EL (cell line): ENCODE measurements at places on chromosomes 13 and 19.

- DNase-seq: no peak
These were observed 557.2 kb downstream of the KCTD12 start for GRCh38 chr13:76329004-76329403.

DNA sequence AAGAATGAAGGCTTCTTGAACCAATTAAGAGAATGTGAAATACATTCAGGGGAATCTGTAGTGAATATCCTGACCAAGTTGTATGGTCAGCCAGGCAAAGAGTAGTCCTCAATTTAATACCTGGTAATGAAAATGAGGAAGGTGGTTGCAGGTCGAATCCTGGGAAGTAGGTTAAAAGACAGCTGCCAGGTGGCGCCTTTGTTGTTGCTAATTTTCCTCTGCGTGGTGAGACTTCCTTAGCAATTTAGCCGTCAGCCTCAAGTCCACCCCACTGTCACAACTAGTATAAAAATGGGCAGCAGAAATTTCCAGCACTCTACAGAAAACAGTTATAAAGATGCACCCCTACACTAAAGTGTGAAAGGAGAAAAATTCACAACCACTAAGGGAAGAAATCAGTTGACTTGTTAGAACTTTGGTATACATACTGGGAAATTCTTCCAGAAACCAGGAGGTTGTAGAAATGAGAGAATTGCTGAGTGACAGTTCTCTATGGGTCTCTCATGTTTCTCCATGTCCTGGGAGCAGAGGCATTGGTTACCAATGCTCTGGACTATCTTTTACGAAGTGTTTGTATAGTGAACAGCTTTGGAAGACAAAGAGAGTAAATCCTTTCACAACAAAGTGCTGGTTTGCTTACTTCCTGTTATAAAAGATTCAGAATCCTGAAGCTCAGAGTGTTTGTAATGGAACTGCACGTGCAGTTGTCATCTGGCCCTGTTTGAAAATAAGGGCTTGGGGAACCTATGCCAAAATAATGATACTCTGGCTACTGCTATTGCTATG is 235.9 kb downstream of the NHLRC3 start:
- DNase-seq: no peak

DNA sequence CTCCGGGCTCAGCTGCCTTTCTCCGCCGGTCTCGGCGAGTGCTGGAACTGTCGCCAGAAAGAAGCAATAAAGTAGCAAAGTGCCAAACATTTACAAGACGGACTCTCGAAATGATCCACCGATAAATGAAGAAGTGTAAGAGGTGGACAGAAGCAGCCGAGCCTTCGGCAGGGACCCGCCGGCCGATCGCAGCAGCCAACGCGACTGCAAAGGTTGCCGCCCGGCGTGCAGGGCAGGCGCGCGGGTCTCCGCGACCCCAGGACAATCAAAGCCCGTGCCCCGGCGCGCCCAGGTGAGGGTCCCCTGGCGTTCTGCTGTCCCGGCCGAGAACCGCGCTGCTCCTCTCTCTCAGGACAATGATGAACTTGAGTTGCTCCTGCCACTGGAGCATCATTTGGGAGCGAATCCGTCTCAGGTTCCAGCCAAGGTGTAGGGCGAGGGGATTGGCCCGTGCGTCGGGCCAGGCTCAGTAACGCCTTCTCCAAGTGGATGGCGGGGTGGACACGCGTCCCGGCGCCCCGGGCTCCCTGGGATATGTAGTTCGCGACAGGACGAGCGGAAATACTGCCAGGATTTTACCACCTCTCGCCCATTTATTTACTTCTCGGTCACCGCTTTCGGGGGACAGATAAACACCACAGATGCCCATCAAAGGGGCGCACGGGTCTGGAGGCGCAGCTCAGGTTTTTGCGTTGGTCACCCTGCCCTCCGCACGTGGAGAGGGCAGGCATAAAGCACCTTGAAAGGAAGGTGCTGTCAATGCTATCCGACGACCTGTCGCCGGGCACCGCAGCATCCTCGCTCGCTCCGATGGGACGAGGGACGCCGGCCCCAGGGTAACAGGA is at the start of the genes BIVM and POGLUT2:
BIVM (plus strand) TSS at position 539 of the 845 bp plus-strand sequence. CDS start 8,149 bp downstream, outside the sequence.
POGLUT2 (minus strand) TSS at position 396 of the 845 bp plus-strand sequence; CDS start at position 90, 306 bp downstream.
- peak; percentile 92 for DNase-seq

GRCh38 chr19:7153022-7153421 is 83.5 kb downstream of the ZNF557 start:
- DNase-seq: no peak

DNA sequence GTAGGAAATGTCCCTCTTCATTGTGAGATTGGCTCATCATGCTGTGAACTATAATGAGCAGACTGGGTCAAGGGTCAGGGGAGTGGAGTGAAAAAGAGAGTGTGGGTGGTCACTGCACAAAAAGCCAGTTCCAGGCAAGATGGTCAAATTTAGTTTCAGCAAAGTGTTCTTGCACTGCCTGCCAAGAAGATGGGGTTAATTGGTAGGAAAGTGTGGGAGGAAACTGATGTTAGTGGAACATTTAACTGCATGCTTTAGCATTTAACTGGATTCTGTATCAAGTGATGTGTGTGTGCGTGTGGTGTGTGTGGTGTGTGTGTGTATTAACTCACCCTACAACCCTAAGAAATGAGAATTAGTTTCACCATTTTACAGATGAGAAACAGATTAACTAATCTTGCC is 131.6 kb downstream of the COG6 start:
- no peak for DNase-seq

- peak; percentile 28 for DNase-seq
These were observed at the start of gene SLC17A7 for GRCh38 chr19:49441210-49441959. Gene SLC17A7, minus strand, starts transcription at chr19:49441527. Its CDS starts 148 bp downstream, at chr19:49441379.

DNA sequence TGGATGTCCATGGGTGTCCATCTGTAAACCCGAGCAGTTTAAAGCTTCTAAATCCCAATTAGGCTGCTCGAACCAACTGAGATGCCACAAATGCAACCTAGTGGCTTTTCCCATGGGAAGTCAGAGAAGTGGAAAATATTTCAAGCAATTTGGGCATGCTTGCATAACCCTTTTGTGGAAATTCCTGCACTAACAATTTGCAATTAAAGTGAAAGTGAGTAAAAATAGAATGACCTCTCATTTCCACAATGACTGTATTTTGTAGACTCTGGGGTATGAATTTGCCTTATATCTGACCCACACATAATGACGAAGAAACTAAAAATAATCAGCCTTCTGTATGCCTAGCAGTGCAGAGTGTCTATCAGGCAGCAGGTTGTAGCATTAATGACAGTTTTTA is 91.8 kb upstream of the TSC22D1 start:
- DNase-seq: peak; percentile 56

GRCh38 chr19:27676877-27677276 is 1536.1 kb downstream of the UQCRFS1 start:
- no peak for DNase-seq

DNA sequence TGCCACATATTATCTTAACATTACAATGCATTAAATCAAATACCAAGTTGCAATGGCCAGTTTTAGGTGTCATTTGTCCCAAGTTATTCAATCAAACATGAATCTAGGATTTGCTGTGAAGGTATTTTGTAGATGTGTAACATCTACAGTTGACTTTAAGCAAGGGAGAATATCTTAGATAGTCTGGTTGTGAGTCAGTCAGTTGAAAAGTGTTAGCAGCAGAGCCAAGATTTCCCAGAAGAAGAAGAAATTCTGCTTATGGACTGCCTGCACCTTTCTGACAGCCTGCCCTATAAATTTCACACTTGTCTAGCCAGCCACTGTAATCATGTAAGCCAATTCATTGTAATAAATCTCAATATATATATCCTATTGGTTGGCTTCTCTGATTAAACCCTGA is 41.3 kb upstream of the INTS6 start:
- DNase-seq: peak; percentile 47

DNA sequence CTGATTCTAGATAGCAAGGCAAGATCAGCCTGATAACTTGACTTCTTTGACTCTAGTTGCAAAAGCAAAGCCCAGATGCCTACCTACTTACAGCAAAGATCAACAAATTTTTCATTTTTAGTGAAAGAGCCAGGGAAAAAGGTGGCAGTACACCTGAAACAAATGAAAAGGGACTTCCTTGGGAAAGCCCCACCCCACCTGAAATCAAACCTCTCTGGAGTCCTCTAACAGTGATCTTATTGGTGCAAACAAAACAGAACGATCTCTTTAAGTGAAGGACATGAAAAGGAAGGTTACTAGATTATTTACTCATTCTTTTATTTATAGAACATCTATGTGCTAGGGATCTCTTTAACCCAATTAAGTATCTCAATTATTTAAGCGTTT is 507 bp upstream of the LCP1 start:
- DNase-seq: no peak

GRCh38 chr19:11204943-11205349 is 7.6 kb upstream of the KANK2 start:
- DNase-seq: peak; percentile 37

- no peak for DNase-seq
These were observed 277.8 kb downstream of the ABCC4 start for GRCh38 chr13:95023405-95023804.

- DNase-seq: peak; percentile 27
These were observed 22.0 kb downstream of the BLOC1S3 start for GRCh38 chr19:45200568-45200967.

DNA sequence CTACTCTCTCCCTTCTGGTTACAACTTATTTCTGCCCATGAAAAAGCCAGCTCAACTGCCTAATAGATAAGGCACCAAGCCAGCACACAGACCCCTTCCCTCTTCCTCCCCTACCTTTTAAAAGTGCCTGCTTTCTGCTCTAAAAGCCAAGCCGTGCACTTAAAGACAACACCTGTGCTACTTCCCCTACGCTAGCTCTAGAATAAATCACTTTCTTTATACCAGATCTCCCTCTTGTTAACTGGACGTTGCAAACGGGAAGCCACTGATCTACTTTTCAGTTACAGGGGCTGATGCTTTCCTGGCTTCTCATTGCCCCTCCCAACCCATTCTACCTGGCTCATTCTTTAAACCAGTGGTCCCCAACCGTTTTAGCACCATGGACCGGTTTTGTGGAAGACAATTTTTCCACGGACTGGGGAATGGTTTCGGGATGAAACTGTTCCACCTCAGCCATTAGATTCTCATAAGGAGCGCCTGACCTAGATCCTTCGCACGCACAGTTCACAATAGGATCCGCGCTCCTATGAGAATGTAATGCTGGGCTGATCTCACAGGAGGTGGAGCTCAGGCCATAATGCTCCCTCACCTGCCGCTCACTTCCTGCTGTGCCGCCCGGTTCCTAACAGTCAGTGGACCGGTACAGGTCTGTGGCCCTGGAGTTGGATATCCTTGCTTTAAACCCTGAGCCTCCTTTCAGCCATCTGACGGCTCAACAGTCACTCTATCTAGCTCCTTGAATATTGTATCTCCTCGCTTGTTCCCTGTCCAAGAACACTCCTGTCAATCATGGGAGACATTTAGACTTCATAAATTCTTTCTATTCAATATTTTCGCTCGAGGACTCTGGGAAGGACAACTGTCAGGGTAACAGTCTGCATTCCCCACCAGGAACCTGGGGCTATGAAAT is 841 bp upstream of the ZNF223 start:
- DNase-seq: peak; percentile 6

DNA sequence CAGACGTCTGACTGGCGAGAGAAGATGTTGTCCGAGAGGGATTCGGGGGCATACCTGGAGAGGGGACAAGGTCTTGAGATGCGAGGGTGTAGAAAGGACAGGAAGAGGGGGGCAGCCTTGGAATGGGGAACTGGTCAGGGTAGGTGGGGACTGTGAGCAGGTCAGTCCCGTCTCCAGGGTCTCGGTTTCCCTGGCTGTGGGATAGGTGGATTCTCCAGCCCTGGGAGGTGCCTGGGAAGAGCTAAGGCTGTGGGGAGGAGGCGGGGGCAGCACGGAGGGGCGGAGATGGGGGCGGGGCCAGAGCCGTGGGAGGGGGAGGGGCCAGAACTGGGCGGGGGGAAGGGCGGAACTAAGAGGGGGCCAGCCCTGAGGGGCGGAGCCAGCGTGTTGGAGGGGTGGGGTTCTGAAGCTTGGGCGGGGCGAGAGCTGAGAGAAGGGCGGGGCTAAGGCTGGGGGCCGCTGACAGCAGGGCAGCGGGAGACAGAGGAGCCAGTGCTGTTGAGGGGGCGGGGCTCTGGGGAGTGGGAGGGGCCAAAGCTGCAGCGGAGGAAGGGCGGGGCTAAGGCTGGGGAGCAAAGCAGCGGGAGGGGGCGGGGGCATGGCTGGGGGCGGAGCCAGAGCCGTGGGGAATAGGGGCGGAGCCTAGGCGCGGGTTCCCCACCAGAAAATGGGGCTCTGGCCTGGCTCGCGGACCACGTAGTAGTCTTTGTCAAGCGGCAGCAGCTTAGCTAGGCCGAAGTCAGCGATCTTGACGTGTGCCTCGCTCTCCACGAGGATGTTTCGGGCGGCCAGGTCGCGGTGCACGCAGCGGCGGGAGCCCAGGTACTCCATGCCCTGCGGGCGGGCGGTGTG is 9.5 kb upstream of the INSL3 start:
- DNase-seq: peak; percentile 34

DNA sequence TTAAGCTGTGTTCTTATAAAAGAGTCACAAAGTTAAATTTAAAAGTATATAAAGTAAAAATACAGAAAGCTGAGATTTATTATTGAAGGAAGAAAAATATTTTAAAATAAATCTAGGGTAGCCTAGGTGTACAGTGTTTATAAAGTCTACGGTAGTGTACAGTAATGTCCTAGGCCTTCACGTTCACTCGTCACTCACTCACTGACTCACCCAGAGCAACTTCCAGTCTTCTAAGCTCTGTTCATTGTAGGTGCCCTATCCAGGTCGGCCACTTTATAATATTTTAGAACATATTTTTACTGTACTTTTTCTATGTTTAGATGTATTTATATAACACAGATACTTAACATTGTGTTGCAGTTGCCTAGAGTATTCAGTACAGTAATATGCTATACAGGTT is 47.4 kb downstream of the NDFIP2 start:
- no peak for DNase-seq

- DNase-seq: no peak
These were observed 9.9 kb downstream of the TNFRSF19 start for GRCh38 chr13:23579896-23580683.

DNA sequence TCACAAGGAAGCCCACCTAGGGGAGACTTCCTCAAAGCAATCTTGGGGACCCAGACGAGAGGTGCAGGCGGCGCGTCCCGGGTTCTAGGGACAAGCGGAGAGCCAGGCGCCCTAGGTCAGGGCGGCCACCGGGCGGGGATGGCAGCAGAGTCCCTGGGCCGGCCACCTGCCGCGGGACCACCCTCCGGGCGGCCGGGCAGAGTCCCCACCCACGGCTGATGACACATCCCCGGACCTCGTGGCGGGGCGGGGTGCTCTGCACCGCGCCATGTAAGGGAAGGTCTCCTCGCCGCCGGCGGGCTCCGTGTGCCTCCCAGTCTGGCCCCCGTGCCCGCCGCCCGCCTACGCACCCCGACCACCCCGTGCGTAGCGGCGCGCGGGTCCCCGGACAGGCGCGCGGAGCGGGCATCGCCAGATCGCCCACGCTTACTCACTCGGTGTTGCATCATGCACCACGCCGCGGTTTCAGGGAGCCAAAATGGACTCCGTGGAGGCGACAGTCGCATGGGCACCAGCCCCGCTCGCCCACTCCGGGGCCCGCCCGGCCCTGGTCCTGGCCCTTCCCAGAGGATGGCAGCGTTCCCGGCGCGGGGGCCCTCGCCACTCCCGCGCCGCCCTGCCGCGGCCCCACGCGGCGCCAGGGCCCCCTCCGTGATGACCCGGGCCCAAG is 643 bp downstream of the SLC7A1 start:
- DNase-seq: peak; percentile 67

- DNase-seq: no peak
These were observed 705.5 kb upstream of the PCDH9 start for GRCh38 chr13:67935626-67936025.

- DNase-seq: peak; percentile 68
These were observed 20.3 kb upstream of the TMTC4 start for GRCh38 chr13:100694722-100695508.

GRCh38 chr19:56294549-56294948 is 20.1 kb downstream of the ZSCAN5A start:
- DNase-seq: peak; percentile 26
